ENCODE measurements at places on chromosomes 1 and 21.

DNA sequence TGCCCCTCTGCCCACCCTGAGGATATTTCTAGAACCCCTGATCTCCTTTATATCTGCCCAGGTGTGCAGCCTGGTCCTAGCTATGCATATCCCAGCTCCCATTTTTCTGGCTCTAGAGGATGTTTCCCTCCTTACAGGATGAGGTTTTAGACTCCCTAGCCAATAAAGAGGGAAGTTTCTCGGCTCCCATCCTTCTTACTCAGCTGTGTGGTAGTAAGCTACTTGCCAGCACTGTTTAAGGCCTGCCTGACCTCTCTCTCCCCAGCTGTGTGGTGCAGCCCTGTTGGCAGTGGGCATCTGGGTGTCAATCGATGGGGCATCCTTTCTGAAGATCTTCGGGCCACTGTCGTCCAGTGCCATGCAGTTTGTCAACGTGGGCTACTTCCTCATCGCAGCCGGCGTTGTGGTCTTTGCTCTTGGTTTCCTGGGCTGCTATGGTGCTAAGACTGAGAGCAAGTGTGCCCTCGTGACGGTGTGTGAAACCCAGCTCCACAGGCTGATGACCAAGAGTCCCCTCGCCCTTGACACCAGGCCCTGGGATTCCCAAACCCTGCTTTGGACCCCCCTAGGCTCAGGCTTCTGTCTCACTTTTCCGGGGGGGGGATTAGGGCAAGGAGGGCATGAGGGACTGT is 7.8 kb upstream of the P3R3URF start:
- DNase-seq, result no peak

DNA sequence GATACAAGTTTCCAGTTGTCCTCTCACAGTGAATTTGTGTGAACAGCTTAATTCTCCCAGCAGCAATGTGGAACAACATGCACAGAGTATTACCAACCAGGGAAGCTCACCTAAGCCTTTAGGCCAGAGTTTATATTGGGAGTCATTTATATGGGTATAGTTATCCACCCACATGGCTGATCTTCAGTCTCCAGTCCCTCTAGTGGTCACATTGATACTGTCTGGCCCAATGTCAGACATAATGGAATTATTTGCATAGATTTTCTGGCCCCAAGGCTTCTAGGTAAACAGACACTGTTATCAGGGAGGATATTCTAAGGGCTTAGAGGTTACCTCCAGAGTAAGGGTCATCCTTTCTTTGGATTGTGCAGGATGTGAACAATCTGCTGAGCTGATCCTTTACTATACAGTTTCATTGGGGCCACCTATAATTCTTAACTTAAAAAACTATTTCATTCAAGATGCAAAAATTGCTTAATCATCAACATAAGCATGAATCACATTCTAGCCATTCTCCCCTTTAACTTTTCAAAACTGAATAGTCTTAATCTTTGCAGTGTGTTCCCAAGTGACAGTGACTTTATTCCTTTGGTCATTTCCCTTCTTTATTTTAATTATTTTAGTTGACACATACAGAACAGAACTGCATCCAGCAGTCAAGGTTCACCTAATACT is 210.9 kb downstream of the LTN1 start:
- no peak for DNase-seq

- no peak for DNase-seq
Observed at GRCh38 chr1:39666772-39667171, 5.1 kb downstream of the NT5C1A start.

DNA sequence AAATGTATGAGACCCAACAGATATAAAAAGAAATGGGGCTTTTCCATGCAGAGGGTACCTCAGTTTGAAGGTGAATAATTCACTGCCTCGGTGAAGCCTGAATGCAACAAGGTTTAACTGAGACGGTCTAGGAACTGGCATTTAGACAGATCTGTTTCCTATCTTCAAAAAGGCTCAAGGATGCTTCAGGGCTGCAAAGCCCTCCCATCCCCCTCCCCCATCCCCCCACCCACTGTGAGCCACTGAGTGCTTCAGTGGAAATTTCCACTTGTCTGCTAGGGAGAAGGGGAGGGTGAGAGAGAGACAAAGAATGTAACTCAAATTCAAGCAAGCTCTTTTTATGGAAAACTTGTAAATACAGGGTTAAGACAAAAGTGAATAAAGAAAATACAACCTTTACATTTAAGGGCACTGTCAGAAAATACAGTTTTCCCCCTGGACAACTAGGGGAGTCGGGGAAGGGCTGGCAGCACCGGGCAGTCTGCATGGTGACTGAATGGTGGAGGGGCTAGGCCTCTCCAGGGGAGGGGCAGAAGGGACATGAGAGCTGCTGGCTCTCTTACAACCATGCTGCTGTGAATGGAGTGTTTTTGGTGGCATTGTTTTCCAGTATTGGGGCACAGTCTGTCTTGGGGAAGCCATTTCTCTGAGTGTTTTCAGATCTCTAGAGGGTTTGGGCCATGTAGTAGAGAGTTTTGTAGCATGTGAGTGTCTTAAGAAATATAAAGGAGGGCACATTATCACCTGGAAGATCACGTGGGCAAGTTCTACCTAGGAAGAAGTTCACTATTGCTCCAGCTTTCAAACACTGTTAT is 56.7 kb downstream of the MRPS6 start:
- no peak for DNase-seq
